ENCODE measurements at places on chromosomes 6 and 20.
A peak's percentile ranks its signal among the peaks of the same experiment; 100 is the strongest.

DNA sequence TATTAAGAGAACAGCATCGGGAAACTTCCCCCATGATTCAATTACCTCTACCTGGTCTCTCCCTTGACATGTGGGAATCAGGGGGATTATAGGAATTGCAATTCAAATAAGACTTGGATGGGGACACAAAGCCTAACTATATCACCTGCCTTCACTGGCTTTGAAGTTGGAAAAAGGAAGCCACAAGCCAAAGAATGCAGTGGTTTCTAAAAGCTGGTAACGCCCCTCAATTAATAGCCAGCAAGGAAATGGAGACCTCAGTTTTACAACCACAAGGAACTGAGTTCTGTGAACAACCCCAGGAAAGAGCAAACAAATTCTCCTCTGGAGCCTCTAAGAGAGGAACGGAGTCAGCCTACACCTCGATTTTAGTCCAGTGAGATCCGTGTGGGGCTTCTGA is 244.1 kb downstream of the TFAP2A start:
- no peak for DNase-seq

DNA sequence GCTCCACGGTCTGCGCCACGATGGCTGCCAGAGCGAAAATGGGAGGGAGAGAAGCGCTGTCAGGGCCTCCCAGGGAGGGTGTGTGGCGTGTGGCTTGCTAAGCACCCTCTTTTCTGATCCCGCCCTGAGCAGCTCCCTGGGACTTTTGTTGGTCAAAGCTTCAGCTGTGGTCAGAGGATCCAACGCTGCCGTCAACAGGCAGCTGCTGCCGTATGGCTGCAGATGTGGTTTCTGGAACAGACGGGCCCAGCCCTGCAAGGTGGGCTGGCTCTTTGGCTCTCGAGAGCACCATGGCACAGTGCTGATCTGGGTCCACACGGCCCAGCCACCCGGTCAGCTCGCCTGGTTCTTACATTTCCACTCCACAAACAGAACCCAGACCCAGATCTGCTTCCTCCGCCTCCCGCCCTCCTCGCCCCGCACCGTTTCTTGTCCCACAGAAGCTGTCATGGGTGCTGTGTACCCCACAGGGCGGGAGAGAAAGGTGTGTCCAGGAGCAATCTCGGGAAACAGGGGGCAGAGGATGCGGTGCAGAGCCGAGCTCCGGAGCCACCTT is 86.0 kb upstream of the BHLHE23 start:
- no peak for DNase-seq

GRCh38 chr6:116277124-116277523 is 2.6 kb downstream of the TSPYL1 start:
- DNase-seq = no peak

GRCh38 chr6:4948781-4949450 is 54.9 kb downstream of the RPP40 start:
- DNase-seq = no peak

DNA sequence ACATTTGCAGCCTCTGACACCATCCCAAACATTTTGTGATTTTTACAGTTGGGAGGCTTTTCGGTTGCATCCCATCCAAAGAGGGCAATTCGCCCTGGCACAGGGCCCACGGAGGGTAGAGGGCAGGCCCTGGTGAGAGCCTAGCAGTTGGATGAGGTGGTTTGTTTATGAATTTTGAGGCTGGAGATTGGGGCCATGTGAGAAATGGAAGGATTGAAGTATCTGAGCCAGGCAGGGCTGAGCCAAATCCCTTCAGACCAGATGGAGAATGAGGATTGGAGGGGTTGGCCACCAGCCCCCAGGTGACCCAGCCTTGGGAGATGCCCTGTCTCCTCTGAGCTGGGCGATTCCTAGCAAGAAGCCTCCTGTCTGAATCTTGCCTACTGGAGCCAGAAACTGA is 52.6 kb upstream of the CCDC167 start:
- DNase-seq = no peak

GRCh38 chr6:163414946-163415619 is 565 bp downstream of the QKI start:
- DNase-seq = peak; percentile 43

All from T47D (cell line).